ENCODE measurements at places on chromosomes 12 and 14. TPM values are rescaled to one million over a fixed set of nuclear protein-coding genes. Genes with fewer than 3 reads are reported as not detected.

The TAS2R19 gene
- 0.17 TPM for polyA plus RNA-seq

The INHBC gene
- 0.03 TPM for polyA plus RNA-seq

DNA sequence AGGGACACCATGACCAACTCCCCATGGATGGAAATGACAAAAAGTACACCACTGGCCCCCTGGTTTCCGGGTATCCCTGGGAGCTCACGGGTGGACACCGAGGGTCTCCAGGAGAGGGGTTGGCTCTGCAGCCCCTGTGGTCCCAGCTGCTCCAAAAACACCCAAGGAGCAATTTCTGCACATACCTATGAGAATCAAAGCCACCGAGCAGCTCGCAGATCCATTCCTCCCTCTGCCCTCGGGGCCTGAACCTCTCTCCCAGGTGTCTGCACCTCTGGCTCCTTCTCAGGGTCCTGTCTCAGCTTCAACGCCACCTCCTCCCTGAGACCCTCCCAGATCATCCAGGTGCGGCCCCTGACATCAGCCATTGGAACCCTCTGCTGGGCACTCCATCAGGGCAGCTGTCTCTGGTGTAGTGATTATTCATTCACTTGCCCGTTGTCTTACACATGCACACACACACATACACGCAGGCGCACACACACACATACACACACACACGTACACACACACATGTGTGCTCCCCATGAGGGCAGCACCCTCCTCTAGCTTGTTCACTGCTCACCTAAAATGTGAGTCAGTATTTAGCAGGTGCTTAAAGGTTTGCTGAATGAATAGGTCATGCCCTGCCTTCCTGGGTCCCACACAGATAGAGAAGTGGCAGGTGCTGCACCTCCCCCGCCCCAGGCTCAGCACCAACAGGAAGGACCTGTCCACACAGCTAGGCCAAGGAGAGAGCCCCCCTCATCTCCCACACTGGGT lies 5.9 kb downstream of the RIMBP2 start:
- peaks cover 19% of the 10 kb centered on the region for H3K27me3 ChIP-seq
- H3K27ac ChIP-seq = no peak overlapping the region
- DNase-seq = no peak
- peaks cover 10% of the 10 kb centered on the region for H3K4me1 ChIP-seq

The CLEC6A gene
- not detected for polyA plus RNA-seq

DNA sequence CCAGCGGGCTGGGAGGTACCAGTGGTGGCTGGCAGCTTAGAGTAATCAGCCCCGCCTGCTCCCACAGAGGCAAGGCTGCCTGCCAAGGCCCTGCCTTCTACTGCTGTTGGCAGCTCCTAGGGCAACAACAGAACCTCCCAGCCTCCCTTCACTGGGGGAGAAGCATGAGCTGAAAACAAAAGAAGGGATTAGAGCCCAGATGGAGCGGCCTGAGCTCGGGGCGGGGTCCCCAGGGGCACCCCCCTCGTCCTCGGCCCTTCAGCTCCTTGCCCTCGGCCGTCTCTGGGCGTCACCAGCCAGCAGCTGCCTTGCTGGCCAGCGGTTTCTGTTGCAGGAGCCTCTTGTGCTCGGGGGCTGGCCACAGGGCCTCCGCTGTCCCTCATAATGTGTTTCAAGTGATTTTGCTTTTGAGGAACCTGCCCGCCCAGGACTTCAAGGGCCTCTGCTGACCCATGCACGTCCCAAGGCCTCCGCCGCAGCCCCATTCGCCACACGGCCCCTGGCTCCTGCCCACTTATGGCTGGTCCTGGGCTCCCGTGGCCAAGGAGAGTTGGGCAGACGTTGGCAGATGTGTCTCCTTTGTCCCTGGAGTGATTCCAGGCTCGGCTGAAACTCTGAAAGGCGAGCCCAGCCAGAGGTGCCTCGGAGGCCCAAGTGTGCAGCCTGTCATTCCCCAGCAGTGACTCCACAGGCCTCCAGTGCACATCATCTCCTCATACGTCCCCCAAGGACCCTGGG lies 49.7 kb downstream of the PSMA6 start:
- H3K27me3 ChIP-seq = no peaks in the 10 kb centered on the region
- H3K4me3 ChIP-seq = peak overlapping the region; percentile 14
- peaks cover 60% of the 10 kb centered on the region for H3K4me1 ChIP-seq

- no peak for DNase-seq
- H3K4me3 ChIP-seq = no peak overlapping the region
- H3K4me1 ChIP-seq = peaks cover 12% of the 10 kb centered on the region
- no peaks in the 10 kb centered on the region for H3K27me3 ChIP-seq
- no peak overlapping the region for H3K27ac ChIP-seq
Measured at GRCh38 chr14:101624536-101624935, 63.2 kb downstream of the DIO3 start.

DNA sequence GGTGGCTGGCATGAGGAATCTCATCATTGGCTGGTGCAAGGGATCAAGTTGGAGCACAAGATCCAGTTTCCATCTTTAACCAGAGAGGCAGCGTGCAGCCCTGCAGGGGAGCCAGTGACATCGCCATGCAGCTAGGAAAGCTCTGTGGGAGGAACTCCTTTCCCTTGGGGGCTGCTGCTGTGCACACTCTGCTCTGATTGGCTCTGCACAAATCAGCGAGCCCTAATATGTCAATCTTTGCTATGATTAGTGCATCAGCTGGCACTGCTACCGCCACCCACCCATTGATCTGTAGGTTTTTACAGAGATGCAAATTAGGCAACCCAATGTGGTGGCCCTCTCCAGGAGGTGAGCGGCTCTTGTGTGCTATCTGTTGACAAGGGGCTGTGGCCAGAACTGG lies 262.6 kb downstream of the PCNX1 start:
- no peak overlapping the region for H3K27ac ChIP-seq
- H3K36me3 ChIP-seq = no peaks in the 10 kb centered on the region
- DNase-seq = no peak
- H3K4me3 ChIP-seq = no peak overlapping the region

- H3K4me3 ChIP-seq = no peak overlapping the region
- no peak for DNase-seq
- H3K27ac ChIP-seq = no peak overlapping the region
- H3K4me1 ChIP-seq = no peaks in the 10 kb centered on the region
- no peaks in the 10 kb centered on the region for H3K27me3 ChIP-seq
- no peaks in the 10 kb centered on the region for H3K36me3 ChIP-seq
Measured at GRCh38 chr12:22578328-22578727, 34.0 kb upstream of the C2CD5 start.

The ENDOU gene
- polyA plus RNA-seq = 0.08 TPM

GRCh38 chr12:124709722-124710687 lies 142.6 kb upstream of the NCOR2 start:
- DNase-seq = no peak
- H3K36me3 ChIP-seq = no peaks in the 10 kb centered on the region
- H3K27me3 ChIP-seq = no peaks in the 10 kb centered on the region
- peaks cover 7% of the 10 kb centered on the region for H3K4me1 ChIP-seq
- H3K27ac ChIP-seq = no peak overlapping the region

DNA sequence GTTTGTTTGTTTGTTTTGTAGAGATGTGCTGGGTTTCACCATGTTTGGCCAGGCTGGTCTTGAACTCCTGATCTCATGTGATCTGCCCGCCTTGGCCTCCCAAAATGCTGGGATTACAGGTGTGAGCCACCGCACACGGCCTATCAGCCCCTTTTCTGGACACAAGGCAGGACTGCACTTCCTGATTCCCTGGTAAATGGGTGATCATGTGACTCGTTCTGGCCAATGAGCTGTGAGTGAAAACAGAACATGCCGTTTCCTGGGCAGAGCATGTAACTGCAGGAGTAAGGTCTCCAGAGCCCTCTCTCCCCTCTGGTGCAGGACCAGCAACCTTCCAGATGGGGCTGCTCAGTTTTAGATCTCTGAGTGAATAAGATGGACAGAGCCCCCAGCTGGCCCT lies 92.7 kb downstream of the ITPK1 start:
- no peak for DNase-seq
- H3K36me3 ChIP-seq = no peaks in the 10 kb centered on the region

DNA sequence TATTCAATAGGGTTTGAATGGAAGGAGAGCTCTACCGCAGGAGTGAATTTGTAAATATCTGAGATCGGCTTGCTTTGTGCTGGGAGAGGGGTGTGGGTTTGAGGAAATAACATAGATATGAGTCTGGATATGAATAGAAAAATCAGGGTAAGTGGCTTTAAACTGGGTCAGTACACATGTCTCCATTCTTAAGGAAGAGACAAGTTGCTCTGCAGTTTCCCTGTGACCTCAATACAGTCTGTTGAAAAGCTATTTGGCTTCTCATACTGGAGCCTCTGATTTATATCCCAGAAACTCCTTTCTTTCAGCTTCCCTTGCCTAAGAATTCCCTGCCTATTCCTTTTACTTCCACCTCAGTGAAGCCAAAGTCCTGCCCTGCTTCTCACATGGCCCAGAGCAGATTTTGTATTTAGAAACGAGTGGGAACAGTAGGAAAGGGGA lies 153.5 kb upstream of the ATF7IP start:
- no peak overlapping the region for H3K4me3 ChIP-seq
- no peaks in the 10 kb centered on the region for H3K27me3 ChIP-seq
- H3K4me1 ChIP-seq = no peaks in the 10 kb centered on the region
- no peak overlapping the region for H3K27ac ChIP-seq

- H3K4me1 ChIP-seq = no peaks in the 10 kb centered on the region
- H3K27me3 ChIP-seq = no peaks in the 10 kb centered on the region
- DNase-seq = no peak
Measured at GRCh38 chr12:80441921-80442320, 2.1 kb upstream of the PTPRQ start.

DNA sequence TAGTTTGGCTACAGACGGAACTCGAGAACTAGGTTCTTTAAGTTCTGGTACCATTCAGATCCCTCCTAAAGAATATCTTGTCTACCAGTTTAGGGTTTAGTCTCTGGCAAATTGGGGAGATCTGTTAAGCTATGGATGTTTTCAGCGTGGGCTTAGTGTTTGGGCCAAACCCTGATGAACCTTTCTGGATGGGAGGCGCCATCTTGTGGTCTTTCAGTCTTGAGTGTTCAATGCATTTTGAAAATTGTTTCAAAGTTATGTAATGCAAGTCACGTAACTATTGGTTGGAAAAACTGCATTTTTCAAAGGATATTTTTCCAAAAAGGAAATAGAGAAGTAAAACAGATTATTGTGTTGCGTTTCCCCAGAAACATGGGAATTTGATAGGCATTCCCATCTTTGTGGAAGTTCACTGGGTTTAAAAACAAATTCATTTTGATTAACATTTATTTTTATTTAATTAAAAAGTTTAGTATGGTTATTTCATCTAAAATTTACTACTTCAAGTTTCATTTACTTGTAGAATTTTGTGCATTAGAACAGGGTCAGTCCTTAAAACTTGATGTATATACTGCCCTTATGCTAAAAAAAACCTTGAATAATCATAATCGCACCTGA lies 169.0 kb downstream of the PRIMA1 start:
- H3K36me3 ChIP-seq = no peaks in the 10 kb centered on the region
- H3K27me3 ChIP-seq = no peaks in the 10 kb centered on the region
- peak; percentile 29 for DNase-seq

The TAS2R50 gene
- 0.27 TPM for polyA plus RNA-seq

Data from heart left ventricle (tissue), 16 donors.